Skin of body (tissue), 3 donors: ENCODE measurements at places on chromosomes 7 and 10. TPM values are rescaled to one million over a fixed set of nuclear protein-coding genes. Genes with fewer than 3 reads are reported as not detected.

PLPP4 gene
- total RNA-seq, result 5.3 TPM

FAM25A gene
- 16.3 TPM for total RNA-seq

PRSS1 gene
- total RNA-seq, result not detected

DNA sequence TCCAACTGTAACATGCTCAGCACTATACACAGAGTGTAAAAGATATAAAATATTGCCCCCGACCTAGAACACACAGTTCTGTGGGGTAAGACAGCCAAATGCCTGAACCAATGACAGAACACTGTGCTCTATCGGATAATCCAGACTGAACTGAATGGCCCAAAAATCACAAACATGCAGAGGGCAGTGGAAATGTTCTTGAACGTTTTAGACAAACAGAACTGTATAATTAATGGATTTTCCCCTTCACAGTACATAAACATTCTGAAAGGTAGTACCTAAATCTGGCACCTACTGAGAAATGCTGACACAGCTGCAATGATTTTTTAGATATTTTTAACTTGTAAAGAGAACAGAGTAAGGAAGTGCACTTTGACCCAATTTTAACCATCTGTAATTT, 33.4 kb downstream of the PARD3 start:
- no peak for DNase-seq

DNA sequence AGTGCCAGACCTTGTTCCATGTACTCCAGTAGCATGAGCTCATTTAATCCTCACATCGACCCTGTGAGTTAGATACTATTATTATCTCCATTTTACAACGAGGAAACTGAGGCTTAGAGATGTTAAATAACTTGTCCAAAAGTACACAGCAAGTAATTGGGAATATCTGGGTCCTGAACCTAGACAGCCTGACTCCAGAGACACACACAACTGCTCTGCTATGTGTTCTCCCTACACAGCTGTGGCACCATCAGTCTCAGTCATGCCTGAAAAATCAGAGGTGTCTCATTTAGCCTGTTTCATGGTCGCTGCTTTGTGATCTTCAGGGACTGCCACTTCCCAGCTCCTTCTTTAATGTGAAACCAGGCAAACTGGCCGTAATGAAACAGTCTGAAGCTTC, 56.5 kb downstream of the COL1A2 start:
- no peak for DNase-seq

GRCh38 chr10:4343873-4344272, 482.1 kb upstream of the AKR1E2 start:
- DNase-seq, result peak; percentile 48

- DNase-seq, result no peak
Observed at GRCh38 chr7:50330696-50331095, 26.2 kb downstream of the IKZF1 start.

DNA sequence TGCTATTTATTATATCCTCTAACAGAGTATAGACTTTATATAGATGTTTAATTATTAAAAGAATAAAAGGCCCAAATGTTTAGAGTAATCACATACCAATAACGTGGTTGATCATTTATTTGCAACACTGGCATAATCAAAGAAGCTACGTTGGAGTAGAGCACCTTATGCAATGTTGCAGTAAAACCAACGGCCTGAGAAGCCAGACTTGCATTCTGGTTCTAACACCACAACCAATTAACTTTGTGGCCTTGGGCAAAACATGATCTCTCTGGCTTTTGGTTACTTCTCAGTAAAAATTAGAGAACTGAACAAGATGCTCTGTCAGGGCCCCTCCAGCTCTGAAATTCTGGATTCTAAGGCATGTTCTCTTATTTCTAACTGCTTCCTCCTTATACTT, 476.2 kb downstream of the GRM8 start:
- no peak for DNase-seq

DNA sequence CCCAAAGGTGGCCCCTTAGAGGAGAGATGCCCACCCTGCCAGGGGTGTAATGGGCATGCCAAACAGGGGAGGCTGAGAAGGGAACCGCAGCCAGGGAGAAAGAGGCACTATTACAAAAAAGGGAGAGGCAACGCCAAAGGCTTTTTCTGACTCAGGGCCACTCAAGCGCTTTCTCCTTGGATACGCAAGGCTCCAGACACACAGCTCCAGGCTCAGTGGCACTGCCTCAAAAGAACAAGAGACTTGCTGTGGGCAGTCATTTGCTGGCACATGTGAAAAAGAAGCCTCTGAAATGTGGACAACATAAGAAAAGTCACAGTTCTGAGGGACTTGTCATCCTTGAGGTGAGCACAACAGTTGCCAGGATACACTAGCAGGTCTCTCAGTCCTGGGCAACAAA, 128.4 kb downstream of the DGKI start:
- DNase-seq, result no peak

DNA sequence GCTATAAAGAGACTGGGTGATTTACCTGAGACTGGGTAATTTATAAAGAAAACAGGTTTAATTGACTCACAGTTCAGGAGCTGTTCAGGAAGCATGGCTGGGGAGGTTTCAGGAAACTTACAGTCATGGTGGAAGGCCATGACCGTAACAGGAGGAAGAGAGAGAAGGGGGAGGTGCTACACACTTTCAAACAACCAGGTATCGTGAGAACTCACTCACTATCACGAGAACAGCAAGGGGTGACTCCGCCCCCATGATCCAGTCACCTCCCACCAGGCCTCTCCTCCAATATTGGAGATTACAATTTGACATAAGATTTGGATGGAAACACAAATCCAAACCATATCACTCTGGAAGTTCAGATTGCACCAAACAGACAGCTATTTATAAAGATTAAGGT, 59.8 kb upstream of the ARHGAP21 start:
- no peak for DNase-seq
